Ovary (tissue), 10 donors: ENCODE measurements at places on chromosomes 2 and 18. TPM values are rescaled to one million over a fixed set of nuclear protein-coding genes. Genes with fewer than 3 reads are reported as not detected.

DNA sequence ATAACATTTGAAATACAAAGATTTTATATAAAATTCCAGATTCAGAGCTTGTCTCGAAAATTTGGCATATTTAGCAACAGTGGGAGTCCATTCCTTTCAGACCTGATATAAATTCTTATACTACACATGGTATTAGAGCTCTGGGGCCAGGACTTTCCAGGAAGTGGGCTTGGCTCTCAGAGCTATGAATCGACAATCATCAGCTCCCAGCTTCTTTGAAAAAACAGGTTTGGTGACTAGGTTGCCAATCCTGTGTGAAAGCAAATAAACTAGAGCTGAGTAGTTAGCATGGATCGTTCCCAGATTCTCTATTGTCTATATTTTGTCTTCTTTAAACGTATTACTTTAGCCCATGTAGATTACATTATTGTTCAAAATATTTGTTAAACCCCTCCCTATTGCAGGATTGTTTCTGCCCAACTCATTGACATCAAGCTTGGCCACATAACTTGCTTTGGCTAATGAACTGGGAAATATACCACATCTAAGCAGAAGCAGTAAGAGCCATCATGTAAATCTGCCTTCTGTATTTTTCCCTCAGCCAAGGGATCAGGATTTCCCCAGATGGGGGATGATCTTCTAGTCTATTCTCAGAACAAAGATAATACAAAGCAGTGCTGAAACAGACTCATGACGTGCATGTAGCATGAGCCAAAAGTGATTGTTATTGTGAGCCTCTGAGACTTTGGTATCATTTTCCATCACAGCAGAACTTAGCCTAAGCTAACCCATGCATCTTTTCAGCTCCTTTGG lies 105.4 kb downstream of the KCNH7 start:
- H3K4me3 ChIP-seq: no peak overlapping the region
- no peak overlapping the region for H3K27ac ChIP-seq
- no peaks in the 10 kb centered on the region for H3K27me3 ChIP-seq
- H3K4me1 ChIP-seq: no peaks in the 10 kb centered on the region

RGPD3 gene
- 0.15 TPM for total RNA-seq

CYP27C1 gene
- total RNA-seq: 0.11 TPM

UGT1A4 gene
- total RNA-seq: not detected

PROC gene
- not detected for total RNA-seq
